Testis (tissue), 5 donors: ENCODE measurements at places on chromosomes 6 and 20. TPM values are rescaled to one million over a fixed set of nuclear protein-coding genes. Genes with fewer than 3 reads are reported as not detected.

Gene RNF146
- polyA plus RNA-seq: 55.8 TPM

Gene C6orf58
- polyA plus RNA-seq: 3.0 TPM

Gene PAK1IP1
- polyA plus RNA-seq: 9.5 TPM

Gene POU5F1
- 3.0 TPM for polyA plus RNA-seq

Gene SAMD10
- 3.9 TPM for polyA plus RNA-seq

Gene ARHGAP40
- polyA plus RNA-seq: 3.2 TPM

Gene ENPP1
- 8.3 TPM for polyA plus RNA-seq

Gene FAM229B
- 724 TPM for polyA plus RNA-seq

Gene NKAIN2
- 1.1 TPM for polyA plus RNA-seq

Gene PPIL4
- polyA plus RNA-seq: 13.9 TPM

Gene PRR18
- 0.16 TPM for polyA plus RNA-seq

Gene FAM83B
- polyA plus RNA-seq: 1.0 TPM

Gene COL9A3
- 21.3 TPM for polyA plus RNA-seq

Gene MYT1
- polyA plus RNA-seq: 2.9 TPM

Gene CD83
- polyA plus RNA-seq: 12.2 TPM

Gene LEMD2
- polyA plus RNA-seq: 89.5 TPM

Gene TMEM170B
- polyA plus RNA-seq: 5.6 TPM

Gene LIN28B
- polyA plus RNA-seq: 5.7 TPM

Gene SAMD5
- polyA plus RNA-seq: 4.9 TPM

Gene RIN2
- 9.1 TPM for polyA plus RNA-seq

Gene TMEM151B
- polyA plus RNA-seq: 1.3 TPM

Gene CPNE5
- polyA plus RNA-seq: 44.2 TPM

Gene SOX12
- 13.4 TPM for polyA plus RNA-seq

Gene COX4I2
- 2.2 TPM for polyA plus RNA-seq
